Epithelial cell of prostate (primary cell): ENCODE measurements at places on chromosomes 1 and 21.

DNA sequence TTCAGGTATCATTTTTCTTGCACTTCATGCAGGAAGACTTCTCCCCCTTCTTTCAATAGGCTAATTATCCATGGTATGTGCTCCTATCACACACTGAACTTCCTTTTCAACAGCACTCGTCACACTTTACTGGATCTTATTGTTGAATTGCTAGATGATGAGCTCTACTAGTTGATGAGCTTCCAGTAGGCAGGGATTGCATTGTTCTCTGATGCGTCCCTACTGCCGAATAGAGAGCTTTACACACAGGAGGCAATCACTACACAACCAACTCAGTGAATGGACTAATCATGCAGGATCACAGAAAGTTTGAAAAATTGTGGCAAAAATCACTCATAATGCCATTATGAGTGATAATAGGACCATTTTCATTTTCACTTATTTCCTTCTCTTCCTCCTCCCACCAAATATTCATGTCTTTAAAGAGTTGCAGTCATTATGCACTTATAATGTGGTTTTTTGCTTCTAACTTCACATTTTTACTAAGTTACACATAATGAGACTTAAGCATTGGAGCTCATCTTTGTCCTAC, 128.1 kb upstream of the ZNF648 start:
- DNase-seq = no peak

- peak; percentile 57 for DNase-seq
Observed at GRCh38 chr1:221994939-221995338, 253.1 kb upstream of the DUSP10 start.

- DNase-seq = no peak
Observed at GRCh38 chr1:56548571-56548970, 30.8 kb downstream of the PLPP3 start.

GRCh38 chr1:116981521-116982037, 20.0 kb upstream of the CD101 start:
- no peak for DNase-seq
